Caudate nucleus (tissue), 63 donors: ENCODE measurements at places on chromosomes 2 and 18.

DNA sequence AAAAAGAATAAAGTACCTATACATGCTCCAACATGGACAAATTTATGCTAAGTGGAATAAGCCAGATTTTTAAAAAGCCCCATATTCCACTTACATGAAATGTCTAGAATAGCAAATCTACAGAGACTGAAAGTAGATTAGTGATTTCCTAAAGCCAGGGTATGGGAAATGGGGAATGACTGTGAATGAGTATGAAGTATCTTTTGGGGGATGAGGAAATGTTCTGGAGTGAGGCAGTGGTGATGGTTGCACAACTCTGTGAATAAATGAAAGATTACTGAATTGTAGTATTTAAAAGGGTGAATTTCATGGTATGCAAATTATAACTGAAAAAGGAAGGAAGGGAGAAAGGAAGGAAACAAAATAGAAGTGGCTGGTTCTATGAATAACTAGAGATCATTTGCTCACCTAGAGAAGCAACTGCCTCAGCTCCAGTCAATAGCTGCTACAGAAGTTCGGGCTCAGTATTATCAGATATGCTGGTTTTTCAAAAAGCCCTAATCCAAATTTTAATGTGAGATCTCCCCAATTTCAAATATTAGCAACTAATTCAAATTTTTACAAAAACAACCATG is 39.3 kb downstream of the MAP3K2 start:
- no peak for DNase-seq

GRCh38 chr18:74493689-74494088 is 2.5 kb upstream of the CNDP2 start:
- peak; percentile 45 for DNase-seq

- no peak for DNase-seq
Observed at GRCh38 chr2:236156095-236156859, 11.9 kb downstream of the GBX2 start.

- DNase-seq: no peak
Observed at GRCh38 chr2:100309973-100310719, 12.2 kb downstream of the LONRF2 start.

GRCh38 chr2:120547662-120548061 is 188.0 kb upstream of the GLI2 start:
- no peak for DNase-seq

DNA sequence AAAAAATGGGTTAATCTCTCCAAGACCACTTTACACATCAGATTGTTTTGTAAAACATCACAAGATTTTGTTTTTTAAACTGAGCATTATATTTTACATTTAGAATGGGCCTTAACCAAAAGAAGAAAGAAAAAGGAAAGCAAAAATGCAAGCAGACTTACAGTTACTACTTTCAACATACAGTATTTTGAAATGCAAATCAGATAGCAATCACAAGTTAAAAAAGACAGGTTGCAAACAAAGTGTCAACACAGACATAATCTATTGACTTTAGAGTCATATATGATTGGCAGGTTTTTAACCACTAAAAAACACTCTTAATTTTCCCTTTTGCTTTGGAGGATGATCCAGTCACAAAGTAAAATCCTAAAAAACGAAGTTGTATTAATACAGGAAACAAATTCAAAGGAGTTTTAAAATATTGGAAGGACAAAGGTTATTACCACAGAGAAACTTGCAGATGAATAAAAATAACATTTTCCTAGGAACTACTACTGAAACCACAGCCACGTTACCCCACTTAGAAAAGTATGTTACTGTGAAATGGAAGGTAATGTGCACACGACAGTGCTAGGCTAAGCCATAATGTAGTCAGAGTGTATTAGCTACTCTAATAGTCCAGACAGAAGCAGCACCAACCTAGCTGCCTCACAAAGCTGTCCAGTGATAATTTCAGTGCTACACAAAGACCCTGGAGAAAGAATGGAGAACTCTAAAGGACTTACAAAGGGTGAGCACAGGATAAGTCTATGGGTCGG is 22.9 kb downstream of the DARS1 start:
- no peak for DNase-seq
